Upper lobe of left lung (tissue), 6 donors: ENCODE measurements at places on chromosomes 1 and 21. TPM values are rescaled to one million over a fixed set of nuclear protein-coding genes. Genes with fewer than 3 reads are reported as not detected.

Gene FLG2
- not detected for total RNA-seq

Gene PLEKHG5
- total RNA-seq = 11.8 TPM

Gene LCE1B
- total RNA-seq = not detected

Gene COL11A1
- total RNA-seq = 0.23 TPM

Gene DIPK1A
- 15.2 TPM for total RNA-seq

Gene NTNG1
- total RNA-seq = 8.4 TPM

Gene INSRR
- total RNA-seq = 0.03 TPM
